ENCODE measurements at places on chromosomes 6 and 20. TPM values are rescaled to one million over a fixed set of nuclear protein-coding genes. Genes with fewer than 3 reads are reported as not detected.

GRCh38 chr6:146878952-146879340, 280.2 kb downstream of the ADGB start:
- no peak for DNase-seq

GRCh38 chr6:154239392-154239791, 117.2 kb downstream of the IPCEF1 start:
- DNase-seq = no peak

DNA sequence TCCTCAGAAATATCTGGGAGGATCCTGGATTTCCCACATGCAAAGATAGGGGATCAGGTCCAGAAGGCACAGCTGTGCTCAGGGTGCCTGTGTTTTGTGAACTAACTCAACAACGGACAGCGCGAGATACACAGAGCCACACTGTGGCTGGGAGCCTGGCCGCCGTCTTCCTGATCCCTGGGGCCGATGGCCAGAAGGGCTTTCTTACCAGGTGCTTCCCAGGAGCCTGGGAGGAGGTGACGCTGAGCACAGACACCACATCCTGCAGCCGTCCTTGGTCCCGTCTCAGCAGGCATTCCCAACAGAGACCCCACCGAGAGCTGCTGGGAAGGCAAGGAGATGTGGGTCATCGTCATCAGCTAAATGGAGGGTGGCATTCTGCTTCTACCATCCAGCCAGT, 144.6 kb upstream of the AFDN start:
- DNase-seq = no peak

GRCh38 chr6:43517505-43518357, 842 bp downstream of the POLR1C start:
- no peak for DNase-seq

DNA sequence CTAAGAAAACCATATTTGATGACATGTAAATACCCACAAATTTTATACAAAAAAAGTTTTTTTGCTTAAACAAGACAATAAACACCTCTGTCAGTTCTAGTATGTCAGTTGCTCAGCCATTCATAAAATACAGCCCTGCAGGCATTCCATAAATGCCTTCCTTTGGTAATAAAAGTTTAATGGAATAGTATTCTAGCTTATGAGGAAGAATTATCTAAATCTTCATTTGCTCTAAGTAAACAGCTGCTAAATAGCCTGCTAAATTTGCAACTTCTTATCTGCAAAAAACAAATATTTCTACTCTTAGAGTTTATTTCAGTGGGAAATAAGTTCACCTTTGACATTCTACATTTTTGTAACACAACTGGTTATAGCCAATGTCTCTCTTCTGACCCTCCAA, 108.8 kb downstream of the SMLR1 start:
- DNase-seq = no peak

DNA sequence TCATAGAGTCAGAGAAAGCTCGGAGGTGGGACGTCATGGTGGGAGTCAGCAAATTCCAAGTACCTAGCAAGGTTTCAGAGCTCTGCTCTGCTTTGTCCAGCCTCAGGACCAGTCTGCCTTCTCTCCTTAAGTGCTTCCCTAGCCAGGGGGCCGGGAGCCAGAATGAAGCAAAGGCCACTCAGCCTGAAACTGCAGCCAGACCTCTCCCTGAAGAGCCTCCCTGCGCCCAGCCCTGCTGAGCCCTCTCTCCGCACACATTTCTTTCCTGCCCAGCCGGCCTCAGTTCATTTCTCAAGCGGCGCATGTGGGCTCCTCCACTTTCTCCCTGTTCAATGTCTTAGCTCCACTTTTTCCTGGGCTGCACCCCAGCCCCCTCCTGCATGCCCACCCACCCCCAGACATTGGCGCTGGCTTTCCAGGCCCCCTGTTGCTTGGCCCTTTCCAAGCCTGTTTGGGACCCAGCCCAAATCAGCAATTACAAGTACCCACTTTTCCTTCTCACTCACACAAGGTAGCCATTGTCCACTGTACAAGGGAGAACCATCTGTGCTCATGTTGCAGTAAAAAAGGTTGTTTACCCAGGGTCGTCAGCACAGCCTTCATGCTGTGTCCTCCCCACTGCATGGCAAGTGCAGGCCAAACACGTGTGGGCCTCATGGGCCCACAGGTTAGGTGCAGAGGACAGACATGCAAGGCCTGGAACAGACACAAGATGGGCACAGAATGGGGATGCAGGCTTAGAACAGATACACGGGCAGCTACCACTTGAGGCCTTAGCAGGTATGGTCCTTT, 147.1 kb downstream of the MRPL14 start:
- DNase-seq = no peak

Gene TTI1
- 10.7 TPM for total RNA-seq

Gene PNPLA1
- total RNA-seq = 0.18 TPM
